ENCODE measurements at places on chromosomes 12 and 14.

- no peak for DNase-seq
Observed at GRCh38 chr12:62891805-62892549, 43.0 kb downstream of the PPM1H start.

- no peak for DNase-seq
Observed at GRCh38 chr14:91931478-91932088, 15.9 kb downstream of the FBLN5 start.

- DNase-seq, result no peak
Observed at GRCh38 chr12:27965966-27966365, 6.6 kb downstream of the PTHLH start.

DNA sequence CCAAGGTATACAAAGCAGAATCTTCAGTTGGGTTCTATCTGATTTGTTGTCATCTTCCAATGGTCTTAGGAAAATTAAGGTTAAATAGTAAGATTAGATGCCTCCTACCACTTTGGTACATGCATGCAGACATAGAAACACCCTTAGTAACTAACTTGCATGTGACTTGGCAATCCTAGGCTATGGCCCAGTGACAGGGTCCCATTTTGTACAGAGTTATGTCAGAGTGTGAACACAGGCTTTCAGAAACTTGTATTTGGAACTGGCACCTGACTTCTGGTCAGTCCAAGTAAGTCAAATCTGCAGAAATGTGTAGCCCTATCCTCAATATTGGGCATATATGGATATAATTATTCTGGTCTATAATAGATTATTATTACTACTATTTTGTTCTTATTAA, 53.1 kb downstream of the DAD1 start:
- no peak for DNase-seq

DNA sequence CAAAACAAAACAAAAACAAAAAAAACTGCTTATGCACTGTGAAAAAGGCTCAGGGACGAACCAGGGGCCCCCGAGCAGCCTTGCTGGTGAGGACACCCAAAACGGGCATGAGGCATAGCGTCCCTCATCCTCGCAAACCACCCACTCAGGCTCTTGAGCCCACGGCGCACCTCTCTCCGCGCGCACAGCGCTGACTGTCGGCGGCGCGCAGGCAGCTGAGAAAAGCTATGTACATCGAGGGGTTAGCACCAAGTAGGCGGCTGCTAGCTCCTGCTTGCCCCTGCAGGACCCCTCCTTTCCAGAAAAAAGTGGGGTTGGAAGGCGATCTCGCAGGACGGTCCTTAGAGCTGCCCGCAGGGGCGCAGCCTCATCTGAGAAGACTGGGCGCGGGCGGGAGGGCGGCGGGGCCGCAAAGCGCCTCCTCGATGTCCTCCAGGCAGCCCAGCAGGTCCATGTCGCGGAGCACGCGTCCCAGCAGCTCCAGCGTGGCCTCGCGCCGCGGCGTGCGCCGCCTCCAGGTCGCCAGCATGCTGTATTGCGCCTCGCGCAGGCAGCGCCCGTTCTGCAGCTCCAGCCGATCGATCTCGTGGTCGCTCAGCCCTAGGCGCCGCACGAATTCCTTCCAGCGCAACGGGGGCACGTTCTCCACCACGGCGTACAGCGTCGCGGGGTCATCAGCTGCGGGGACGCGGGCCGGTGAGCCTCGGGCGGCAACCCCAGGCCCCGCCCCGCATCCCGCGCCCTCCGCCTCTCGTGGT, 12.8 kb downstream of the TNFRSF1A start:
- no peak for DNase-seq

DNA sequence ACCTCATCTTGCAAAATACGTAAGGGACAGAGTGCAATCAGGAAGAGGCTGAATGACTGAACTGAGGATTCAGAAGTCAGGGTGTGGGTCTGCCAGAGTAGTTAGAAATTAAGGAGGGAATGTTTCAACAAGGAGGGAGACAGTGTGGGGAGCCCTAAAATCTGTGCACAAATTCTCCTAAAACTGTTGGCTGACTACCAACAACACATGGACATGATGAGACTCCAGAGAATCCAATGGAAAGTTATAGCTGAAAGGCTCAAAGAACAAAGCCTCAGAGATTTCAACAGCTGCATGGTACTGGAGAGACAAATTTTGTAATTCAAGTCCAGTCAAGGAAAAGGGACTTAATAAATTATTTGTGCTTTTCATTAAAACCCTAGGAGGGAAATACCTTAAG, 36.1 kb upstream of the NEDD1 start:
- no peak for DNase-seq

DNA sequence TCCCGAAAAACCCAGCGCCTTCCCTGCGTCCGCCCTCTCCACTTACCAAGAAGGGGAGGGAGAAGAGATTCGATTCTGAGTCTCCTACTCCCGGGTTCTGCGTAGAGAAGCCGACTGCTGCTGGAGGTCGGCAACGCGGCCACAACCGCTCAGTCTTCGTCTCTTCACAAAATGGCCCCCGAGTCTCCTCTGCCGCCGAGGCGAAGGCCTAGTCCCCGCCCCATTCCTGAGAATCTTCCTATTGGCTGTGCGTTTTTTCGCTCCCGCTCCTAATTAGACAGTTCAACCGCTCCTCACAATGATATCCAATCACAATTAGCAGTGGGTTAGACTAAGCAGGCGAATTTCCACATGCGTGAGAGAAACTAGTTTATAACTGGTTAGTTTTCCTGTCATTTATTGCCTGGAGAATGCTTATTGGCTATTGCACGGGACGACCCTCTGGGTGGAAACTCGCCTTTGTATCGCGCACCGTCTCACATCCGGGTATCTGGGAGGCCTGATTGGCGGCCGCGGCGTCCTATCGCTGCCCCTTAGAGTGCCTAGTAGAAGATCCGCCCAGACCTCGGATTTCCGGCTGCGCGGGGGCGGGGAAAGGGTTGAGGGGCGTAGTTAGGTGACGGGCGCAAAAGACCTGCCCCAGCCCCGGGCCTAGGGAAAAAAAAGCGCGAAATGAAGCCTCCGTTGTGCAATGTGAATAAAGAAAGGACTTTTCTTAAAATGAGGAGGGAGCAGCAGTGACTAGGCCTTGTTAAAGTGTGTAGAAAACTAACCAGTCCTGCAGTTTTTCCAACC, at the start of gene HNRNPC:
HNRNPC (minus strand) TSS at position 191 of the 795 bp plus-strand sequence. CDS start 35,249 bp downstream, outside the sequence.
- DNase-seq, result peak; percentile 99

GRCh38 chr12:107372229-107372658, 278.9 kb upstream of the CRY1 start:
- no peak for DNase-seq

GRCh38 chr12:59940631-59941342, 345.0 kb downstream of the SLC16A7 start:
- no peak for DNase-seq

DNA sequence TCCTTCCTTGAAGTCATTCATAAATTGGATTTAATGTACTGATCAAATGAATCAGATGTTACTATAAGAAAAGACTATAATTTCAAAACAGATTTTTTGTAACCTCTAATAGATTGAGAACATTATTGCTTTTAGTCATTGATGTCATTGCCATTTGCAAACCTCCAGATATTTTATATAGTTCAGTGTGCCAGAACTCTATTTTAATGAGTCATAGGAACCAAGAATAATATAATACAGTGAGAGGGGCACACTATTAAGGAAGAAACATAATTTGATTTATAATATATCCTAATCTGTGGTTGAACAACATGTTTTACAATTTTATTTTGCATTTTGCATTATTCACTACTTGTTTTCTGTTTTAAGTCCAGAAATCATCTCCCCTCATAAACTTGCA, 78.0 kb downstream of the LRRC9 start:
- no peak for DNase-seq

- DNase-seq, result no peak
Observed at GRCh38 chr14:93171376-93171775, 13.3 kb downstream of the MOAP1 start.

GRCh38 chr12:58576916-58577315, 343.4 kb downstream of the LRIG3 start:
- DNase-seq, result no peak

GRCh38 chr12:95629392-95629791, 78.1 kb upstream of the USP44 start:
- no peak for DNase-seq

- DNase-seq, result no peak
Observed at GRCh38 chr12:64923536-64923935, 99.1 kb downstream of the TBC1D30 start.

DNA sequence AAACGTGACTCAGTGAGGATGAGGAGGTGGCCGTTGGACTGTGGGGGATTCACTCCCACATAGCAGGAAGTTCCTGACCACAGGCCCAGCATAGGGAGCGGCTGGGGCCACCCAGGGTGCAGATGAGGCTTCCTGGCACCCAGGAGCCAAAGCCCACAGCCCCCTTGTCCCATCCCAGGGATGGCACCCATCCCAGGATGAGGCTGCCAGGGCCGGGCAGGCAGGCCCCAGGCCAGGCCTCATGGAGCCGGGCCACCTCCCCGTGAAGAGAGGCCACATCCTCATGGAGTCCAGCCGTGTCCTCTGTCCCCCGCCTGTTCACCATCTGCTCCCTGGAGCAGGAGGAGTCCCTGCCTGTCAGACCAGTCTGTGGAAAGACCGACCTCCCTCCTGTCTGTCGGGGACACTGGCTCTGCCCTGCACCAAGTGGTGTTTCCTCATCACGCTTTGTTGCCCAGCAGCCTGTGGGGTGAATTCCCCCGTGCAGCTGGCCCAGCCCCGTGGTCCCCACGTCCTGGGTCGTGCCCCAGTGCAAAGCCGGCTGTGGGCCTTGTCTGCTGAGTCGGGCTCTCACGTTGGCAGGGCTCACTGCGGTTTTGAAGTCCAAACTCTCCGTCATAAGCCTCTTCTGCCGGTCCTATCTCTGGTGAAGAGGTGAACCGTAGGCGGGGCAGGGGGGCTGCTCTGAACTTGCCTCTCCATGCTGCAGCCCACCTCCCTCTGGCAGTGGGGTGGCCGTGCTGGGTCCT, 24.5 kb downstream of the MMP17 start:
- no peak for DNase-seq

- DNase-seq, result no peak
Observed at GRCh38 chr14:90513161-90514014, 116.6 kb downstream of the CALM1 start.

DNA sequence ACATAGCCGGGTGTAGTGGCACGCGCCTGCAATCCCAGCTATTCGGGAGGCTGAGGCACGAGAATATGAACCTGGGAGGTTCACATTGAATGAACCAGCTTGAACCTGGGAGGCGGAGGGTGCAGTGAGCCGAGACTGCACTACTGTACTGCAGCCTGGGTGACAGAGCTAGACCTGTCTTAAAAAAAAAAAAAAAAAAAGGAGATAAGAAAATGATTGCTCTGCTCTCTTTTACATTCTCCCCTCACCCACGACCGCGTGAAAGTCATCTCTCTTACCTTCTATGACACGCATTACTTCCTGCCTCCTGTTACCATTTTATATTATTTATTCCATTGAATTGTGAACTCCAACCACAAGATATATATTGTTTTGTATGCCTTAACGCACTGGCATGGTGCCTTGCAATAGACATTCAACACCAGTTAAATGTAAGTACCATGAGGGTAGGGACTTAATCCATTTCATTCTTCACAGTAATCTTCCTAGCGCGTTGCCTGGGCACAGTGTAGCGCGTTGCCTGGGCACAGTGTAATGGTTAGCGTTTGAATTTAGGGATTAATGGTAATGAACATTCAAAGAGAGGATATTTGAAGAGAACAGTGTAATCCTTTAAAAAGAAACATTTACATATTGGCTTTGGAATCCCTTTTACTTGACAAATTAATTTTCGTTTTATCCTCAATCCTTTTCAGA, 2.7 kb downstream of the RAP1B start:
- no peak for DNase-seq

- DNase-seq, result no peak
Observed at GRCh38 chr12:108653082-108653516, 19.4 kb upstream of the SELPLG start.

GRCh38 chr14:36069535-36069900, 107.0 kb downstream of the PTCSC3 start:
- DNase-seq, result no peak

DNA sequence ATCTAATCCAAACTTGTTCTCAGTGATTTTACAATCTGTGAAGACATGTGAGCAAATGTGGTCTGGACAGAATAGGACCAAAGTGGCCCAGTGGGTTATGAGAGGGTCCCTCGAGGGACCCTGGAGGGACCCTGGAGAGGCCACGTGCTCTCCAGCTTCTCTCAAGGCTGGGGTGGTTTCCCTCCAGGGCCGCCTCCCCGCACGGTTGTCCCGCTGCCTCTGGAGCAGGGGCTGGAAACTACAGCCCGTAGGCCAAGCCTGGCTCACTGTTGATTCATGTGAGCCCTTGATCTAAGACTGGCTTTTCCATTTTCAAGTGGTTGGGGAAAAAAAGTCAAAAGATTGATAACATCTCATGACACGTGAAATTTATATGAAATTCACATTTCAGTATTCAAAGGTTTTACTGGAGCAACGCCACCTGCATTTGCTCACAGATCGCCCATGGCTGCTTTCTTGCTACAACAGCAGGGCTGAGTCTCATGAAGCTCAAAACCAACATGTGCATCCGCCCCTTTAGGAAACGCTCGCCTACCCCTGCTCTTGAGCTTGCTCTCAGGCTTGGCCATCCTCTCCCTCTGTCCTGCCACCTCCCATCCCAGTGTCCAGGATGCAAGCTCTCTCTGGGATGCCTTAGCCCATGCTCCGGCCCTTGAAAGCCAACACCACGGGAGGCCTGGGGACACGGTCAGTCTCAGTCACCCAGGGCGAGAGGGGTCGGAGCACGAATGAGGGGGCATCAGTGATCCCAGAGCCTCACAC, 12.1 kb upstream of the LRTM2 start:
- no peak for DNase-seq

DNA sequence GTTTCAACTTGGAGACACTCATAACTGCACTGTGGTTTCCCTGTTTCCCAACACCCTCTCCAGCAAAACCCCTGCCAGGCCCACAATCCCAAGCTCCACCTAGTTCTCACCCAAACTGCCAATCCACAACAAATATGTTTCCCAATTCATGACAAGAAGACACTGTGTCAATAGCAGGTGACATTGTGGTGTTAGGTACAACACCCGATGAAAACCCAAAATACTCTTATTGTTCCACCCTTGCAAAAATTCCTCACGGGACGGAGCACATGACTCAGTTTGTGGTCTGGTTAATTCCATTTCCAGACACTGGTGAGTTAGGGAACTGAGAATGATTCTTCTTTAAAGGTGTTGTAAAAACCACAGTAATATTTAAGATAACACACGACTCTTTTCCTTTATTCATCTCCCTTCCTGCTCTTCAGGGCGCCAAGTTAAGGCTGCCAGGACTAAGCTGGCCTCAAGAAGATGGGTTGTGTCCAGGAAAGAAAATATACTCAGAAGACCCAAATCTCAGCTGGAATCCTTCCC, 735.5 kb downstream of the MED13L start:
- no peak for DNase-seq

- no peak for DNase-seq
Observed at GRCh38 chr12:50052964-50053363, 4.4 kb upstream of the ASIC1 start.
